ENCODE measurements at places on chromosomes 12 and 14.

DNA sequence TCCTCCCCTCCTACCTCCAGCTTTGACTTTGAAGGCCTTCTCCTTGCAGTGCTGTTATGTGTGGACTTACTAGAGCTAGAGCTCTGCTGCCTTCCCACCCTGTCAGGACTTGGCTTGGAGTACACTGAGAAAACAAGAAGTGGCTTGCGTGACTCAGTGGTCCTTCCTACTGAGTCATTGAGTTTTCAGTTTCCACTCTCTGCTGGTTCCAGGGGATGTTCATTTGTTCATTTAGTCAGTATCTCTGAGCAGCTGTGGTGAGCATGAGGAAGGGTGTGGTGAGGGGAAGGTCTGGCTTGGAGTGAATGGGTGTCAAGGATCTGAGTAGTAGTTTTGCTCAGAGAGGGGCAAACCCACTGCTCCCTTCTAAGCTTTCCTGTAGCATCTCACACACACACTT is 17.2 kb upstream of the ELK3 start:
- no peak for DNase-seq

GRCh38 chr14:29803045-29803444 is 124.6 kb downstream of the PRKD1 start:
- DNase-seq, result no peak

DNA sequence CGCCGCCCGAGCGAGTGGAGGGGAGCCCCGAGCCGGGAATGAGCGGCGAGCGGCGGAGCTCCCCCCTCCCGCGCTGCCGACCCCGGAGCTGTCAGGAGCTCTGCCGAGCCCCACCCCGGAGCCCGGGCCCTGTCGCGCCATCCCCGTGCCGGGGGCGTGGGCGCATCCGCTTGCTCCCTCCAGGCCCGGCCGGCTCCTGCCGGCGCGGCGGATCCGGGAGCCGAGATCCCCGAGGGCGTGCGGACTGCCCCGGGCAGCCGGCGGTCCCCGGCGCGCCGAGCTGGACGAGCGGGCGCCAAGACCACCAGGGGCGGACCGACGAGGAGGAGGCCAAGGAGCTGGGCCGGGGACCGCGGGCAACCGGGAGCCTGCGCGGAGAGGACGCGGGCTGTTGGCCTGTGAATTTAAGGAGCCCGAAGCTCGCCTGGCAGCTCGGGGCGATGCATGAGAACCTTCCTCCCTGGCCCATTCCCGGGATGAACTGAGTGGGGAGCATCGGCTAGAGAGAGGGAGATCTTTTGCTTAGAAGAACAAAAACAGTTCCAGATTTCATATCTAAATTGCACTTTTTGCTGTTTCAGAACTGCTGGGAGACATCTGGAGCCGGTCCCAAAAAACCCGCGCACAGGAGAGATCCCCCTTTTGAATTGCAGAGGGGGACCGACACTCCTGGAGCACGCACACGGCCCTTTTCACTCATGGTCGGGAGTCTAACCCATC is 2.0 kb downstream of the PTHLH start:
- no peak for DNase-seq

DNA sequence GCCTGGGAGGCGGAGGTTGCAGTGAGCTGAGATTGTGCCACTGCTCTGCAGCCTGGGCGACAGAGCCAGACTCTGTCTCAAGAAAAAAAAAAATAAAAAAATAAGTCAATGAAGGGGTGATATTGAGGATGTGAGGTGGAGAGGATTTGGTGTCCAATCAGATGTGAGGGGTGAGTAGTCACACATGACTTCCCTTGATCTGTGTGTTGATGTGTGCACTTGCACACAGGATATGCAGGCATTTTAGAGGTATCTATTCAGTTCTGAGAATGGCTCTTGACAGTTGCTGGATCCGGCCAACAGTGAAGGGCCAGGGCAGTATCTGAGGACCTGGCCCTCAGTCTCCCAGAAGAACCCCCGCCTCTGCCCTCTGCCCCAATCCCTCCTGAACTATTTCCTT is 7.8 kb upstream of the SP7 start:
- DNase-seq, result no peak

DNA sequence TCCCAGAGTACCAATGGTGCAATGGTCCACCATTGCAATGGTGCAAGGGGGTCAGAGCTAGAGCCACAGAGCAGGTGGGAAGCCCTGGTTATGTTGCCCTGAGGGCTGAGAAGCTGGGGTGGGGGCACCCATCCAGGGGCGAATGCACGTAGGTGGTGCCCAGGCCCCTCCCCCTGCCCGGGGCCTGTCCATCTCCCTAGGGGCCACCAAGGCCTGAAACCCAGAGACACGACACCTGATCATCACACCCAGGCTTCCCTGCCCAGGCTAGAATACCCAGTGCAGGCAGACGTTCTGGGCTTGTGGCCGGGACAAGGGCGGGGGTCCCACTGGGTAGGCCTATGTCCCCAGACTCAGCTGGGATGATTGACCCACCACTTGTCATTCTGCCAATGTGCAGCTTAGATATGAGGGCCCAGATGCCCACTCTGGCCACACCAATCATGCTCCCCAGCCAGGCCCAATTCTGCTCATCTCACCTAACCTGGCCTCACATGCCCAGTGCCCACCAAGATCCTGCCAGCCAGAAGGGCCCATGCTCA is 83.2 kb downstream of the ALG10 start:
- DNase-seq, result no peak

DNA sequence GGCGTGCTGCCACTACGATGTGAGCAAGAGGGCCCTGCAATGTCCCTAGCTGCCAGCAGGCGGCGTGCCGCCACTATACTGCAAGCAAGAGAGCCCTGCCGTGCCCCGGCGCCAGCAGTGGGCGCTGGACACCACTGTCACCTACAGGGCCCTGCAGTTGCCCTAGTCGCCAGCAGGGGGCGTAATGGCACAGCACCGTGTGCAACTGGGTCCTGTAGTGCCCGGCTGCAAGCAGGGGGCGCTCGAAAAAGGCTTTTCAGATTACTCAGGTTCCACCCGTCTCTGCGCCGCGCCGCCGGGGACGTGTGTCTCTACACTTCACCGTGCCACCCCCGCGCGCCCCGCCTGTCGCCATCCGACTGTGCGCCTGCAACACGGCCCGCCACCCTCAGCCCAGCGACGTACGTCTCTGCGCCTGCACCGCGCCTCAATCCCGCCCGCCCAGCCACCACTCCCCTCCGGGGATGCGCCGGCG is 1356.9 kb downstream of the TMEM121 start:
- no peak for DNase-seq

DNA sequence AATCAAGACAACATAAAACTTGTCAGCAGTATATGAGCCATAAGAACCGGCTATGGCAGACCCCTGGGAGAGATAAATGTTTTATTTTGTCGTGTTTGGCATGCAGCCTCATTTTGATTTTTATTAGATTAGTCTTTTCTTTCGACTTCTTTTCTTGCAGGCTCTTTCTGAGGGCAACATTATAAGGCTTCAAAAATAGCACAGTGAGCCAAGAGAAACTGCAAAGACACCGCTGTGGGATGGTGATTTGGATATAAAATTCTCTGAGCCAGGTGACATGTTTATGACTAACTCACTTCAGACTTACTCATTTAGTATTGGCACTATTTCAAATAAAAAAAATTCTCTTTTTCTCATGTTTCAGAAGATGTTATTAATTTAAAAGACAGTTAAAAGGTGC is 96.8 kb upstream of the PKP2 start:
- DNase-seq, result no peak

GRCh38 chr12:75725521-75726111 is 214.2 kb upstream of the KRR1 start:
- peak; percentile 62 for DNase-seq

DNA sequence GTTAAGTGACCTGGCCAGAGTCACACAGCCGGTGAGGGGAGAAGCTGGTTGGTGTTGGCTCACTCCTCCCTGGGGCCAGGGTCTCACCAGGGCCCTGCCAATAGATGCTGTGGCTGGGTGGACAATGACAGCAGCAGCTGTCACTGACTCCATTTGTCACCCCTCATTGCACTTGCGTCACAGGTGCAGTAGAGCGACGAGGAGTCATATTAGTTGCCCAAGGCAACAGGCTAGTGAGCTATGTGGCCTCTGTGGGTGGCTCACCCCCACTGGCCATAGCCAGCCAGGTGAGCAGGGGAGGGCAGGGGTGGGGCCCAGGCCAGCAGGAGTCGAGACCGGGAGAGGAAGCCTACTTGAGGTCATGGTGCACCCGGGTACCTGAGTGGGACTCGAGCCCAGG is 9.7 kb downstream of the SLC25A47 start:
- DNase-seq, result peak; percentile 88

- no peak for DNase-seq
Observed at GRCh38 chr14:34398024-34398423, 64.0 kb downstream of the SPTSSA start.

Measured in SHP77 (cell line).